ENCODE measurements at places on chromosomes 5 and 9. TPM values are rescaled to one million over a fixed set of nuclear protein-coding genes. Genes with fewer than 3 reads are reported as not detected.
A peak's percentile ranks its signal among the peaks of the same experiment; 100 is the strongest.

The RNF183 gene
- total RNA-seq: not detected

DNA sequence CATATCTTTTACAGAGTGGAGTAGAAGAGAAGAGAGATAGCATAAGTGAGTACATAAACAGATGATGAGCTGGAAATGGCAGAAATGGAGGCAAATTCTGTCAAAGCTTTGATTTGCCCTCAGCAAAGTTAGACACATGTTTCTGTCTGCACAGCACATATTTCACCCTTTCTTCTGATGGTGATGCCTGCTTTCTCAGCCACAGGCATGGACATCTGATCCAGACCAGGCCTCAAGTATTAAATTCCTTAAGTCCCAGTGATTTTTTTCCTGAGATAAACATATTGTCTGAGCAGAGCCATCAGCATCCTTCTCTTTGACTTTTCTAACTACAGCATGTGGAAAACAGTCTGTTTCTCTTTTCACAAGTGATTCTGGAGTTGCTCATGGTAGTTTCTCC lies 409.8 kb downstream of the MAN2A1 start:
- DNase-seq: no peak

DNA sequence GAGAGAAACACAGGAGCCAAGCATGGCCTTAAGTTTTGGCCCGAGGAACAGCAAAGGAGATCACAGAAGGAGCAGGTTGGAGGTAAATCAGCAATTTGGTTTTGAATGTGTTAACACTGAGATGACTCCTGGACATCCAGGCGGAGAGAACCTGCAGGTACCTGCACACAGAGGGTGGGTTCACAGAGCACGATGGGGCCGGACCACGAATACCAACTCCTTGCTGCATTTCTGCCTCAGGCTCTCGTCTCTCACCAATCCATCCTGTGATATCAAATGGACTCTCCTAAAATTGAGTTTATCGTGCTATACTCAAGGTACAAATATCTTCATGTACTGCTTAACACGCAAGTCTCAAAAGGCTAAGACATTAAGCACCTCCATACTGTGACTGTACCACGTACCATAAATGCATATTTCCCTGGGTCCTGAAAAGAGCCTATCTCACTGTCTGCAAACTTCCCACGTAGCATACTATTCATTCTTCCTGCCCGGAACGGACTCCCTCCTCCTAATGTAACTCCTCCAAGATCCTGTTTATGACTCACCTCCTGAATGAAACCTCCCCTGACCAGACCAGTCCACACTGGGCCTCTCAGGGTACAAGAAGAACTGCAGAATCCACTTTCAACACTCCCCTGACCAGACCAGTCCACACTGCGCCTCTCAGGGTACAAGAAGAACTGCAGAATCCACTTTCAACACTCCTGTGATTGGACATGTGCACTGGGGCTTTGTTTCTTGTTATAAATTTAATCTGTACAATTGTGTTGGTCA lies 380.8 kb upstream of the RFX3 start:
- DNase-seq: no peak

DNA sequence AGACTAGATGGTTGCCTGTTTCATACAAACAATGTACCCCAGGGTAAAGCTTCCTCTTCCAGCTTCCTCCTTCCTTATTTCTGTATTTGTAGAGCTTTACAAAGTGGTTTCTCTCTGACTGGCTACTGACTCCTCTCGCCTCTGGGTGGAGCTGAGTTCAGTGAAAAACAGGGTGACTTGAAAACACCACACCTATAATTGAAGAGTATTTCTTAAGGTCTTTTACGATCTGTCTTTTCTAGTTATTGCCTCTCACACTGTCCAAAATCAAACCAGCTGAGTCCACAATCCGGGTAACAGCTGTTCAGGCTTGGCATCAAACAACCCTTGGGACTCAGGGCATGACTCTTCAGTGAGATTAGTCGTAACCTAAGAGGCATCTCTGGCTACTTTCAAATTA lies 200.4 kb downstream of the ARRDC3 start:
- no peak for DNase-seq

- DNase-seq: peak; percentile 7
Measured at GRCh38 chr9:93301911-93302541, 118.1 kb downstream of the WNK2 start.

DNA sequence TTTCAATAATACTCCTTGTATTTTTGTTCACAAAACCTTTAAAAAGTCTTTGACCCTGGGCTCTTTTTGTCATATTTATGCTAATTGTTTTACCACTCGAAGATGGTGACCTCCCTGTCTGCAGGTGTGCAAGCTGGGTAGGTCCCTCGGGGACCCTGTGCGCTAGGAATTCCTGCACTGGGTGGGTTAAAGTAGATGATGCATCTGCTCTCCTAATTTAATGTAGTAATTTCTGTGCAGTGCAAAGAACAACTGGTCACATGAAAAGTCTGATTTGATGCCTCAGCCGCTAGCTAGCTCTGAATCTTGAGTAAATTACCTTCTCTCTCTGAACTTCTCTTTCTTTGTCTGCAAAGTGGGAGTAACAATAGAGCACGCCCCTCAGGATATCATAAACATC lies 139.1 kb upstream of the OTULINL start:
- DNase-seq: no peak

DNA sequence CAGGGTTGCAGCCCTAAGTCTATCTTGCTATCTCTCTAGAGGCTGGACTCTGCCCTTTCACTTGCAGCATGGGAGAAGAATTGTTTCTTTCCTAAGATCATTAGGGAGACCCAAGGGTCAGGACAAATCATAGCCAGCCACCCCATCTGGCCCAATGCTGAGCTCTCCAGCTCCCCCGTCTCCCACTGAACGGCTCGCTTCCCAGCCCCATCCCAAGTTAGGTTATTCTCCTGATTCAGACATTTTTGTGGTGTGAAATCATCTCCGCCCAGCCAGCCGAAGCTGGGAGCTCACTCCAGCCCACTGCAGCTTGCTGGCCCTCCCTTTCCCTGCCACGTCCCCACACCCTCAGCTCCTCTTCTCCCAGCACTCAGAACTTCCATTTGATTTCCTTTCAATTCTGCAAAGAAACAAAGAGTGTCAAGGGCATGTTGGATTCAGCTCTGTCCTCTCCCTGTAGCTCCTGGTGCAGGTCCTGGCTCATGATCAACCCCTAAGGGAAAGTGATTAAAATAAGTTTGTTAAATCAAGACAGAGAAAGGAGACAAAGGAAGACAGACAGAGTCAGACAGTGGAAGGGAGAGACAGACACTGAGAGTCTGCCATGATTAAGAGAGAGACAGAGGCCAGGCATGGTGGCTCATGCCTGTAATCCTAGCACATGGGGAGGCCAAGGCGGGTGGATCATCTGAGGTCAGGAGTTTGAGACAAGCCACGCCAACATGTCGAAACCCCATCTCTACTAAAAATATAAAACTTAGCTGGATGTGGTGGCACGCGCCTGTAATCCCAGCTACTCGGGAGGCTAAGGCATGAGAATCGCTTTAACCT lies 12.6 kb upstream of the SPARC start:
- no peak for DNase-seq

The EIF4E1B gene
- under 0.01 TPM for total RNA-seq

DNA sequence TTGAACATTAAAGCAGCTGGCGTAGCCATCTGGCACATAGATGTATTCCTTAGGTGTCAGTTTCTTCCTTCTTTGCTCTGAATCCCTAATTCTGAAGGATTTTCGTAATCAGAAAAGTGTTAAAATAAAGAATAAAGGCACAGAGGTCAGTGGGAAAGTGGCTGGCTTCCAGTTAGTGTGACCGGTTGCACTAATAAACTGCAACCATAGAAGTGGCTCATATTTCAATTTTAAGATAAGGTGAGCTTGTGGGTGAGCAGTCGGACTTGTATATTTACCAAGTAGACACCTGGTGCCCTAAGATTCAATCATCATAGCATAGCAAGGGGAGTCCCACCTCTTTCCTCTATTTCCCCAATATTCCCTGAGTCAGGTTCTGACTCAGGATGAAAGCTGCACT lies 459.6 kb downstream of the ACTL7B start:
- no peak for DNase-seq

The MLANA gene
- not detected for total RNA-seq
